Endodermal cell (in vitro differentiated cells): ENCODE measurements at places on chromosomes 4 and X. TPM values are rescaled to one million over a fixed set of nuclear protein-coding genes. Genes with fewer than 3 reads are reported as not detected.

Gene RBMX
- total RNA-seq: 380 and 391 TPM in 2 replicates

- DNase-seq: no peak
These were observed 105.8 kb downstream of the NFKB1 start for GRCh38 chr4:102606846-102607450.

Gene ARHGAP6
- 0.59 to 1.1 TPM (median 0.73 TPM) in 3 replicates for total RNA-seq

- DNase-seq: no peak
These were observed 184.0 kb downstream of the BMPR1B start for GRCh38 chr4:94941706-94942105.

- no peak for DNase-seq
These were observed 300.7 kb downstream of the USP46 start for GRCh38 chr4:52358366-52358765.

DNA sequence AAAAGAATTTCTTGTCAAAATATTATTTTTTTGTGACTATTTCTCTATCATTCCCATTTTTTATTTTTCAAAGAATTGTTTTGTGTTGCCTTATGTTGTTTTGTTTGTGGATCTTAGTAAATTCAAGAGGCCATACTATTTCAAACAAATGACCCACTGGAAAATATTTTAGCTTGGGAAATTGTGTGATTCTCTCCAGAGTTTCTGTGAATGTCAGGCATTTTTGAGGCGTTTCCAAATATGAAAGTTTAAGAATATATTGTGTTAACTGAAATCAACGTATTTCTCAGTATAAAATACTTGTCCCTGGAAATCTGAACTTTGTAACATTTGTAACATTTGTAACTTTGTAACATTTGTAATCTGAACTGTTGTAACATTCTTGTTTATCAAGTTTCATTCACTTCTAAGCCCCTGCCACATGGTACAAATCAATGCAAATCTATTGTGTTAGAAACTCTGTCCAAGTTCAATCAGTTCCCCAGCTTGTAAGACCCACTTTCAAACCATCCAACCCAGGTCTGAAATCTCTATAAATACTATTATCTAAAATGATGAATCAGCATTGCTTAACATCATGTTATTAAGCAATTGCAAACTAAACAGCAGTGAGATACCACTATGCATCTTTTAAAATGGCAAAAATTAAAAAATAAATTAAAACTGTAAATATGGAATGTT is 465.4 kb upstream of the GRID2 start:
- DNase-seq: no peak

- DNase-seq: no peak
These were observed 81.0 kb upstream of the HUWE1 start for GRCh38 chrX:53767544-53767943.

- DNase-seq: no peak
These were observed 31.9 kb downstream of the CDKL2 start for GRCh38 chr4:75598390-75598789.

DNA sequence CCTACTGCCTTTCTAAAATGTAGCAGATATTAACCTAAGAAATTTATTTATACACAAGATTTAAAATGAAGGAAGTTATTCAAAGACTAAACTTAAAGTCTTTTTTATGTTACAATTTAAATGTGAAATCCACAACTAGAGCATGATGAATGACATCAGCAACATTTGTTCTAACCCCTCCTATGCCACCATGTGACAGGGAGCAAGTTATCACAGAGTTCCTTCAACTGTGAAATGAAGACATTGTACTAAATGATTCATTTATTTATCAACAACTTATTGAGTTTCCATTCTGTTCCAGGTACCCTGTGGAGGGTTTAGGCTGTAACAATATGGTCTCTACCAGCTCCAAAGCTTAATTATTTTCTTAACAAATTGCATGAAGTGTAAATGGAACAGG is 76.9 kb downstream of the SLC39A8 start:
- DNase-seq: no peak

DNA sequence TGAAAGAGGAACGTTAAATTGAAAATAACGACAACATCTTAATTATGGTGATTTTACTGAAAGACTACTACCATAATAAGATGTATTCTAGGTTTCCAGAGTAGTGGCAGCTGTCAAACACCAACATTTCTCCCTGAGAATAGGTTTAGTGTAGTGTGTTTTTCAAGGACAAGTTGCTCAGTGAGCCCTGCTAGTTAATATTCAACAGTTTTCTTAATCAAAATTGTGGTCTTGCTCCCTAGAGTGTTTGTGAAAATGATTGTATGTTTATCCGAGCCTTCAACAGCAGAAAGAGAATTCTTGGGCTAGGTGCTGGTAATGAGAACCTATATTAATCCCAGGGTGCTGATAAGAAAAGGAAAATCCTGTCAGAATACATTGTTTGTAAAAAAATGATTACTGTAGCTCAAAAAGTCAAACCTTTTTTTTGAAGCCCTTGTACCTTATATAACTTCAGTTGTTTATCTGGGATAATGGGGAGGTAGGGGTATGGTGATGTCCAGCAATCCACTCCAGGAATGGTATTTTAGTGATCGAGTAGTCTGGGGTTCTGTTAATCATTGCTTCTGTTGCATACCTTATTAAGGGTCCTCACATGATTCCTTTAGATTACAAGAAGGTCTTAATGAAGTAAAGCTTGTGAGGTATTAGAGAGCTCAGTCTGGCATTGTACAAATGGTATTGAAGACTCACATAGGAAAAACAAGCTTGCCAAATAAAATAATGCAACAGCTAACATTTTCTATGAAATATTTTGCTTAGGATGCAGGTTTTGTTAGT is 110.7 kb downstream of the CCSER1 start:
- no peak for DNase-seq

GRCh38 chr4:38686682-38687081 is 22.7 kb downstream of the KLF3 start:
- no peak for DNase-seq

DNA sequence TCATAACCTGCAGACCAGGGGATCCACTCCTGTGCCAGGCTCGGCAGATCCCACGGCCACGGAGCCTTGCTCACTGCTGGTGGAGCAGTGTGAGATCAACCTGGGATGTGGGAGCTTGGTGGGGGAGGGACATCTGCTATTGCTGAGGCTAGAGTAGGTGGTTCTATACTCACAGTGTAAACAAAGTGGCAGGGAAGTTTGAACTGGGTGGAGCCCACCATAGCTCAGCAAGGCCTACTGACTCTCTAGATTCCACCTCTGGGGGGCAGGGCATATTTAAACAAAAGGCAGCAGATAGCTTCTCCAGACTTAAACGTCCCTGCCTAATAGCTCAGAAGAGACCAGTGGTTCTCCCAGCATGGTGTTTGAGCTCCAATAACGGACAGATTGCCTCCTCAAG is 54.7 kb upstream of the EPHA5 start:
- DNase-seq: no peak

GRCh38 chr4:5563856-5564255 is 144.5 kb downstream of the EVC2 start:
- no peak for DNase-seq

DNA sequence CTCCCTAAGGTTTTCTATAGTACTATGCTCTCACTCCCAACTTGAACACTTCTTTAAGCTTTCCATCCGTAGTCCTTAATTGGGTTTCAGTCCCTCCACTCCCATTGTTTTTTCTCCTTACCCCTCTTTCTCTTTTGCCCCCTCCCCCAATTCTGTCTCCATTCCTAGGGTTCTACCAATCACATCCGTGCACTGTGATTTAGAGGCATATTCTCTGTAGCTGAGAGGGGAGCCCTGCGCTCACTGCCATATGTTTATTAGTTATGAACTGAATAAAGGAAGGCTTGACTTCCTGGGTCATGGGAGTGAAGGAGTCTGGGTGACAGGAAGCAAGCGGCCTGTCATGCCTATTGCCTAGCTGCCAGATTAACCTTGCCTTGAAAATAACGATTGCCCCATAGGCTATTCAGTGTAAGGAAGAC is 471 bp downstream of the MCTS1 start:
- no peak for DNase-seq

Gene HSFX2
- total RNA-seq: 0.50 TPM in 1 of 2 replicates, not detected in the other

- no peak for DNase-seq
These were observed 43.6 kb downstream of the RTL9 start for GRCh38 chrX:110402091-110402849.

GRCh38 chrX:23726191-23726590 is 16.9 kb downstream of the ACOT9 start:
- DNase-seq: no peak

GRCh38 chrX:132442691-132443090 is 46.1 kb downstream of the MBNL3 start:
- no peak for DNase-seq

- no peak for DNase-seq
These were observed 132.2 kb upstream of the SLC34A2 start for GRCh38 chr4:25523405-25523804.

DNA sequence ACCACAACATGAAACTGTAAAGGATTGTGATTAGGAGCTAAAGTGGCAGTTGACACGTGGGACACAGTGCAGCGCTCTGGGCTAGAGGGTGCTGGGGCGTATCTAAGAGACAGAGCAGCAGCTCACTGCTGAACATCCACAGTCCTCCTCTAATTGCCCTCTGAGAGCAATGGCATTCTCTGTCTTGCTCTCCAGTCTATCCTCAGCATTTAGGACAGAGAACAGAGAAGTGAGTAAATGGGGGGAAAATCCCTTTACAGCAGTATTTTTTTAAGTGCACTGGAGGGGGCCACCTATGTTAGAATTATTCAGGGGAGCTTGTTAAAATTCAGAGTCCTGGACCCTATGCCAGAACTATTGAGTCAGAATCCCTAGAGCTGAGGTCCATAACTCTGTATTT is 4.2 kb upstream of the TMEM154 start:
- no peak for DNase-seq

GRCh38 chrX:30982467-30982866 is 89.4 kb downstream of the FTHL17 start:
- no peak for DNase-seq

- DNase-seq: no peak
These were observed 161.4 kb upstream of the GIMD1 start for GRCh38 chr4:106530024-106530361.

DNA sequence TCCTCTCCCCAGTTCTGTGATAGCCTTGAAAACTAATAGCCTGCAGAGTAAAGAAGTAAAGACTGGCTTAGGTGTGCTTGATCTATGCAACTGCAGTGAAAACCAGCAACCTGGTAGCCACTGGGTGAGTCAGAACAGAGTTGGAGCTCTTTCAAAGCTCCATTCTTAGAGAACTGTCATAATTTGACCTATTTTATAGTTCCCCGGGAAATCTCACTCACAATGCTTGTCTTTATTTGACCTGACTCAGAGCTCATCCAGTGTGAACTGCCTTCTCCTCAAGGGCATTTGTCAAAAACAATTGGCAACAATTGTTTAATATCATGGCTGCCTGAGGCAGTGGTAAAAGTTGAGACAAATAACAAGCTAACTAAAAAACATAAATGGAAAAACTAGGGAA is 213.0 kb upstream of the NHS start:
- DNase-seq: no peak

- DNase-seq: no peak
These were observed 1489.8 kb downstream of the STIM2 start for GRCh38 chr4:28350485-28350884.

GRCh38 chr4:13968723-13969122 is 341.2 kb upstream of the BOD1L1 start:
- DNase-seq: no peak

- DNase-seq: no peak
These were observed 340.9 kb downstream of the CHIC1 start for GRCh38 chrX:73903941-73904340.

Gene MCF2
- total RNA-seq: 0.63 to 1.1 TPM (median 0.72 TPM) in 3 replicates

DNA sequence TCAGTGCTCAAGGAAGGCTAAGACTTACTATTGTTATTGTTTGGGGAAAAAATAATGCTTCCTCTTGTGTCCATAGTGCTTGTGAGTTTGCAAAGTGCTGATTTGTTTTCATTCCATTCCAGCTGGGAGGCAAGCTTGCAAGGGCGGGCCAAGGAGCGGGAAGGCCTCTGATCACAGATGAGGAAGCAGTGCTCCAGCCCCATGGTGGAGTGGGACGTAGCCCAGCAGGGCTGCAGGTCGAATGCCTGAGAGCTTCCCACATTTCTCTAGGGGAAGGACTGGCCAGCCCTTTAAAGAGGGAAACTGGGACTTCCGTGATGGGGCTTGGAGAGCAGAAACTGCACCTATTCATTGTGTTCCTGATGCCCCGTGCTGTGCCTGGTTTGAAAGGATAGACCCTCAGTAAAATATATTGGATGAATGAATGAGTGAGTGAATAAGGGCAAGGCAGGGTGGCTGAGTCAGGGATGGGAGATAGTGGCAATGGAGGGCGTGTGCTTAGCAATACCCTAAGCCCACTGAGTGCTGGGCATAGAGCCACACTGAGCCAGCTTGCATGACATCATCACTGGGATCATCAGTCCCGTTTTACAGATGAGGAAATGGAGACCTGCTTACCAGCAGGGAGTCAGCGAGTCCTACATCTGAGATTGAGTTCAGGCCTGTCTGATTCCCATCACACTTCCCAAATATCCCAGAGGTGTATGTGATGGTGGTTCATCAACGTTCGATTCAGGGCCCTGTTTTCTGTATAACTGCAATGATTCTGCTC is 17.9 kb upstream of the NSG1 start:
- no peak for DNase-seq

Gene CT45A2
- not detected in 3 replicates for total RNA-seq

Gene DMRTC1
- 0.25 TPM in 1 of 2 replicates, not detected in the other for total RNA-seq

GRCh38 chr4:175703956-175704600 is 108.0 kb downstream of the GPM6A start:
- no peak for DNase-seq

GRCh38 chrX:84358271-84358670 is 144.0 kb downstream of the HDX start:
- no peak for DNase-seq

- no peak for DNase-seq
These were observed 8.7 kb downstream of the ATP11C start for GRCh38 chrX:139924069-139924695.

Gene SMAD1
- total RNA-seq: 24.5 and 28.3 TPM in 2 replicates

DNA sequence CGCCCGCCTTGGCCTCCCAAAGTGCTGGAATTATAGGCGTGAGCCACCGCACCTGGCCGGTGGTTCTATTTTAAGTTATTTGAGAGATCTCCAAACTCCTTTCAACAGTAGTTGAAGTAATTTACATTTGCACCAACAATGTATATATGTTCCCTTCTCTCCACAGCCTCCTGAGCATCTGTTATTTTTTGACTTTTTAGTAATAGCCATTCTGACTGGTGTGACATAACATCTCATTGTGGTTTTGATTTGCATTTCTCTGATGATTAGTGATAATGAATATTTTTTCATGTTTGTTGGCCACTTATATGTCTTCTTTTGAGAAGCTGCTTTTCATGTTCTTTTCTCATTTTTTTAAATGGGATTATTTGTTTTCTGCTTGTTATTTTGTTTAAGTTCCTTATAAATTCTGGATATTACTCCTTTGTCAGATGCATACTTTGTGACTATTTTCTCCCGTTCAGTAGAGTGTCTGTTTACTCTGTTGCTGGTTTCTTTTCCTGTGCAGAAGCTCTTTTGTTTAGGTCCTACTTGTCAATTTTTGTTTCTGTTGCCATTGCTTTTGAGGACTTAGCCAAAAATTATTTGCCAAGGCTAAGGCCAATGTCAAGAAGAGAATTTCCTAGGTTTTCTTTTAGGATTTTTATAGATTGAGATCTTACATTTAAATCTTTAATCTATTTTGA is 213.2 kb downstream of the ARHGAP24 start:
- no peak for DNase-seq
